ENCODE measurements at places on chromosomes 2 and 18. TPM values are rescaled to one million over a fixed set of nuclear protein-coding genes. Genes with fewer than 3 reads are reported as not detected.

DNA sequence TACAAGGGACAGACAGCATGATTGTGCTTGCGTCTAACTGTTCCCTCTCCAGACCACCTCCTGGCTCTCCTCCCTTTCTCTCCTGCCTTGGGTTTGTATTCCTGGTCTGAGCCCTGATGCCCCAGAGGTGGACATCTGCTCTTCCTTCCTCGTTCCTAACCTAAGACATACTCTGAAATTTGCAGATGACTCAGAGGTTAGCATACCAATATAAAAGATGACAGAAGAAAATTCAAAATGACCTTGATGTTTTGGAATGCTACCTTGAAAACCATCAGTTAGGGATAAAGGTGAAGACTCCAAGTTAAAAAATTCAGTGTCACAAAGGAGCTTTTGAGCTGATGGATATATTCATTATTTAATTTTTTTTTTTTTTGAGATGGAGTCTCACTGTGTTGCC lies 12.9 kb downstream of the SMYD1 start:
- DNase-seq: no peak

DNA sequence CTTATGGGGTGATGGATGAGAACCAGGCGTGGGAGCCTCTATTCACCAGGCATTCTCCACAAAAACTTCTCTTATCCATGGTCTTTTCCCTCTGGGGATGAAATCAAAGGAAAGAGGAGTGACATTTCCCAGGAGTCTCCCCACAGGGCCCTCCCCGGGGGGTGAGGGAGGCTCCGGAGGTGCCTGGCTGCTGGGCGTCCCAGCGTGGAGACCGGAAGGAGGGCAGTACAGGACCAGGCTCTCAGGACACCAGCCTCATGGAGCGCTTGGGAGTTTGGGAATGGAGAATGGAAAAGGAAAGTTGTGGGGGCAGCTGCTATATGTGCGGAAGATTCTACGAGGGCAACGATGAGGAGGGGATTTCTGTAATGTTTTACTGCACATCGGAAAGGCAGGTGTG lies 22.1 kb downstream of the CIB4 start:
- no peak for DNase-seq

- no peak for DNase-seq
These were observed 35.2 kb downstream of the MOGAT1 start for GRCh38 chr2:222706616-222707015.

DNA sequence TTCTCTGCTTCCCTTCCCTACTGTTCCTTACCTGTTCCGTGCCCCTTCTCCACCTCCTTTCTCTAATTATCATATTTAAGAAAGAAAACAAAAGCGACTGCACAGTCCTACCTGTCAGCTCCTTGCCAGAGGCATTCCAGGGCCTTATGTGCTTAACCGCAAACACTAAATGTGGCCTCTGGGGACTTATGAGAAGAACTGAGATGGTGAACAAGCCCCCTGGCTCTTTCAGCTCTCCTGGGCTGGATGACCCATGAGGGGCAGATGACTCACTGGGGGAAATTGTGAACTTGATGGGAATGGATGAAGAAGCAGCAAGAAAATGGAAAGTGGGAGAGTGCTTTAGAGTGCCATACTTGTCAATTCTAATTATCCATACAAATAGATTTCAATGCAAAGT lies 106.3 kb upstream of the LYPD1 start:
- DNase-seq: no peak

- no peak for DNase-seq
These were observed 111.9 kb downstream of the DCC start for GRCh38 chr18:52451851-52452250.

DNA sequence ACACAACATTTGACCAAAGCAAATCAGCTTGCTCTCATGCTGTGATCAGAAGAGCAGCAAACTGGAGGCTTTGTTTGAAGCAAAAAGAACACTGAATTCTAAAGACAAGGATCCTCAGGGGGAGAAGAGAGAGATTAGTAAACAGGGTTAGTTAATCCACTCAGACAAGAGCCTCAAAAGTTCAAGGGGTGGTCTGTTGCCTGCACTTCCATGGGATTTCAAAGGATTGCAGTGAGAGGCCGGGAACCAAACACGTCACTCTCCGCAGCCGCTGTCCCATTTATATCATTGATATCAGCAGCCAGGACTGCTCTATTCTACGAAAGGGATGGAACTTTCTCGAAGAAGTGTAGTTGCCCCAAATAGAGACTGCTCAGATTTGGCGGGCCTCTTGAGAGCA lies 97.8 kb upstream of the SP3 start:
- no peak for DNase-seq

- no peak for DNase-seq
These were observed 56.2 kb downstream of the GALNT14 start for GRCh38 chr2:31082002-31082401.

DNA sequence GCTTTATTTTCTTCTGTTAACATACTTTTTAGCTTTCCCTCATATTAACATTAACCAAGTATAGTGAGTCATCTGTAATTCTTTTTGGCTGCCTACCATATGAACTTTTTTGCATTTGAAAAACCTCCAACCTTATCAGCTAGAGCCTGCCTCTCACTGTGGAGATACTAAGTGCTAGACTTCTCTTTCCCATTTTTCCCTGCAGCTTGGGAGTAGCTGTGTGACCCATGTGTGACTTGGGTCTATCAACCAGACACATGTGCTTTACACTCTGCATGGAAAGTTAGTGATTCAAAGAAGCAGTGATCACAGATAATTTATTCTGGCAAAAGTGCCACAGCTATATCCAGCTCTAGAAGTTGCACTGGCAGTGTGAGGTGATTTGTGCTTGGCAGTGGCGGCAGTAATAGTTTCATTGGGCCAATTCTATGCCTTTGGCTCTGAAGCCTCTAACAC lies 36.3 kb downstream of the PREPL start:
- no peak for DNase-seq

DNA sequence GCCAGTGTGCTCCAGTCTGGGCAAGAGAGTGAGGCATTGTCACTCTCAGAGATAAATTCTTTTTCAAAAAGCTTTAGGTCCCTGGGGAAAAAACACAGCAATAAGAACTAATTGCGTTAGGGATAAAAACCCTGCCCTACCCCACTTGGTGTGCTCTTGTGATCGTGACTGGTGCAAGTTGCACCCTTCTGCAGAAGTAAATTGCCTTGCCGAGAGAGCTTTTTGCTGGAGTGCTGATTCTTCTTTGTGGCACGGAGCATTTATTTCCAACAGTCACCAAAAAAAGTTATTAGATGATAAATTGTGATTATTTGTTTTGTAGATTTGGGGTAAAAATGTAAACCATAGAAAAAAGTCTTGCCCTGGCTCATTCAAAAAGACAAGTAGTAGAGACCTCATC lies 12.3 kb upstream of the GPR55 start:
- no peak for DNase-seq

DNA sequence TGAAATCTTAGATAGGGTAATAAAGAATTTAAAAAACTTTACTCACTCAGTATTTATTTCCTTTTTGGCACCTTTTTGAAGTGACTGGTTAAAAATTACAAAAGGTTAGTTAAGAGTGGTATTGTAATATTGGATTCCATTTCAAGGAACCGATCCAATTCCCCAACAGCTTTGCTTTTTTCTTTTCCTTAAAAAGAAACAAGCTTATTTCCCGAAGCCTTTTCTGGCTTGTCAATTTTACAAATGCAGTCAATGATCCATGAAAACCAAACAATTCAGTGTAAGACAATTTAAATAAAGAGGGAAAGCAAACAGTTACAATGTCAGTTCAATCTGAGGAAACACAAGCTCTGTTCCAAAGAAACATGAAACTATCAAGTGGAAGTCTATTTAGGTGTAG lies 200.2 kb downstream of the RIT2 start:
- DNase-seq: no peak

- no peak for DNase-seq
These were observed 270.7 kb upstream of the NRP2 start for GRCh38 chr2:205411558-205411957.

- no peak for DNase-seq
These were observed 203.4 kb downstream of the ASXL3 start for GRCh38 chr18:33781429-33781828.

- no peak for DNase-seq
These were observed 15.7 kb upstream of the NT5C1B start for GRCh38 chr2:18605115-18605514.

DNA sequence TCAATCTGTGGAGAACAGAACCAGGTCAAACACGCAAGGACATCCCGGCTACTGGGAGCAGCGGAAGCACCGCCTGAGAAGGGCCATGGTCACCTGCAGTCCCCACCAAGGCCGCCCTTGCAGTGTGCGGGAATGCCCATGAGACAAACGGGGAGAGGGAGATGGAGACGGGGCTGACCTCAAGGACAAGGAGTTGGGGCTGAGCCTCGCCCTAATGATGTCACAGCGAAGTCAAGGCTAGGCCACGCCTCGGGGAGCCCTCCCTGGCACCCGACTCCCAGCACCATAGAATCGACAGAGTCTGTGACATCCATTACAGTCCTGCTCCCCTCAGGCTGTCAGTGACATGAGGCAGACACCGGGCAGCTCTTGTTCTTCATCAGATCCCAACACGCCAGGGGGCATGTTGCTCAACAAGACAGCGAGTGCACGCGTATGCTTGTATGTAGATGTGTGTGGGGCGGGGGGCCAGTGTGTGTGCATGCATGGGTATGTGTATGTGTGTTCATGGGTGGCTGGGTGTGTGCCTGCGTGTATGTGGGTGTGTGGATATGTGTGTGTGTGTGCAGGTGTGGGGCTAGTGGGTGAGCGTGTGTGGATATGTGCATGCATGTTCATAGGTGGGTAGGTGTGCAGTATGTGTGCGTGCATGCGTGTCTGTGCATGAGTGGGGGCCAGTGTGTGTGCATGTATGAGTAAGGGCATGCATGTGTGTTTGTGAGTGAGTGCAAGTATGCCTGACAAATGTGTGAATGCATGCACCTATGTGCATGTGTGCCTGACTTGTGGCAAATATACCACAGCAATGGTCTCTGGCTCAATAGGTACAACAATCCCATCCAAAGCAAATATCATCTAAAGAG lies 57.0 kb downstream of the ANKMY1 start:
- DNase-seq: no peak

DNA sequence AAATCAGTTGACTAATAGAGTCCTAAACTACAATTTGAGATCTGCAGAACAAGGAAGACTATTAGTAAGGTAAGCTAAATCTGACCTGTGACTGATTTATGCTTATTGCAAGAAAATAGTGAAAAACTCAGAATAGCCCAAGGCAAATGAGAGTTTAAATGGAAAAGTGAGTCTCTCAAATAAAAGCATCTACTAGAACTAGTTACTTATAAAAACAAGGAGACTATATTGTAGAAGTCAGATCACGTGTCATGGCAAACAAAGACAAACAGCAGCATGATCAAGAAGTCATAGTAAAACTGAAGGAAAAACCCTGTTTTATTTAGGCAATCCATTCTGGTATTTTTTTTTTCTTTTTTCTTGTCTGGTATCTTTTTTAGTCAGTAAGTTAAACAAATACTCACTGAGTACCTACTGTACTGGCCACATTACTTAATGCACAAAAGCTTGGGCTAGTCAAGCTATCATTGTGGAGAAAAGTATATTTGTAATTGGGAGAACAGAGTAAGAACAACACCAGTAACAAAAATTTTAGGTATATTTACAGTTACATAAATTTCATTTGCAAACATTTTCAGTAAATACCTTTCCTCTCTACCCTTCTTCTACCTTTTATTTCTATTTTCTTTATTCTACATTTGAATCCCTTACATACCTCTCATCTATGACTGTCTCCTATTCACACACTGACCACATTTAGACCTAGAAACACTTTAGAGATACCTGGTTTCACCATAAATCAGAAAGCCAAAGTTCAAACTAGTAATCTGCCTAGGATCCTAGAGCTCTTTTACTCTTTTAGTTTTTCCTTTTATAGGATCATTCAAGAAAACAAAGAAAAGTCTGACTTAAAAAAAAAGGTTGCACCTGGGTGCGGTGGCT lies 23.7 kb downstream of the CCDC88A start:
- DNase-seq: no peak

- DNase-seq: no peak
These were observed at the start of gene COL3A1 for GRCh38 chr2:188974164-188974563. COL3A1 (plus strand) TSS chr2:188974373; CDS start chr2:188974490, 117 bp downstream.

GRCh38 chr18:9581667-9582066 lies 32.7 kb downstream of the PPP4R1 start:
- no peak for DNase-seq

DNA sequence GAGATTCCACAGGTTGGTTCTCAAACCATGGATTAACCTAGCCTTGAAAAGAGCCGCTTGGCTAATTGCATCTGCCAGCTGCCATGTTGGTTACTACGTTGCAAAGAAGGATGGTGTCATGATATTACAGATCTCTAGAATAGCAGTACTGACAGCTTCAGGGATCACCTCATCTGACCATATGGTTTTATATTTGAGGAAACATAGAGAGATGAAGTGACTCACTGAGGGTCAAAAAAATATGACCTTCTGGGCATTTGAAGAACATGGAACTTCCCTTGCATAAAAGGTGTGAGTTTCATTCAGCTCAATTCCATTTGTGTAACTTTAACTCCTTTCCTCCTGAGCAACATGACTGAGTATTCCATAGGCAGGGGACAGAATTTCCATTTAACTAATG lies 242.3 kb downstream of the SETBP1 start:
- no peak for DNase-seq

DNA sequence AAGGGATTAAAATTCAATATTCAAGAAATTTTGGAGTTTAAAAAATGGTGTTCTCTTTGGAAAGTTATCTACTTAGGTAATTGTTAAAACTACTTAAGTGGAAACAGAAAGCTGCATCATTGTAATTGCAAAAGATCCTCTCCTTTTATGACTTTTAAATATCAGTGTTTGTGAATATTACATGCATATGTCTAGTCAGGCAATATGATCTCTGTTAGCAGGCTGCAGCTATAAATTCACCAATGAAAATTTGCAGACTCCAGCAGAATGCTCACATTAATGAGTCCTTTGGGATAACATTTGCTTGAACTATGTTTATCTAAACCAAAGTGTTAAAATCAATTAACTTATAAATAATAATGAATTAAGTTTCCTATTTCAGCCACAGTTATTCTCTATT lies 59.2 kb upstream of the CSRNP3 start:
- DNase-seq: no peak

GRCh38 chr18:49970319-49970718 lies 157.0 kb upstream of the ACAA2 start:
- DNase-seq: no peak

- DNase-seq: peak; percentile 84
These were observed 138.8 kb upstream of the ITGA6 start for GRCh38 chr2:172288603-172289002.

Gene EIF2AK3
- total RNA-seq: 12.4 TPM

Gene SPC25
- total RNA-seq: 1.4 TPM

Gene KIF3C
- total RNA-seq: 10.5 TPM

Gene FEV
- not detected for total RNA-seq

Gene BCL11A
- 0.64 TPM for total RNA-seq

Gene MC5R
- total RNA-seq: not detected

Gene LYG2
- not detected for total RNA-seq

Gene CREG2
- 0.39 TPM for total RNA-seq

Gene LYPD1
- total RNA-seq: 0.13 TPM

Gene TCF7L1
- 6.2 TPM for total RNA-seq

Measured in dermis microvascular lymphatic vessel endothelial cell (primary cell).